ENCODE measurements at places on chromosomes 13 and 19.

DNA sequence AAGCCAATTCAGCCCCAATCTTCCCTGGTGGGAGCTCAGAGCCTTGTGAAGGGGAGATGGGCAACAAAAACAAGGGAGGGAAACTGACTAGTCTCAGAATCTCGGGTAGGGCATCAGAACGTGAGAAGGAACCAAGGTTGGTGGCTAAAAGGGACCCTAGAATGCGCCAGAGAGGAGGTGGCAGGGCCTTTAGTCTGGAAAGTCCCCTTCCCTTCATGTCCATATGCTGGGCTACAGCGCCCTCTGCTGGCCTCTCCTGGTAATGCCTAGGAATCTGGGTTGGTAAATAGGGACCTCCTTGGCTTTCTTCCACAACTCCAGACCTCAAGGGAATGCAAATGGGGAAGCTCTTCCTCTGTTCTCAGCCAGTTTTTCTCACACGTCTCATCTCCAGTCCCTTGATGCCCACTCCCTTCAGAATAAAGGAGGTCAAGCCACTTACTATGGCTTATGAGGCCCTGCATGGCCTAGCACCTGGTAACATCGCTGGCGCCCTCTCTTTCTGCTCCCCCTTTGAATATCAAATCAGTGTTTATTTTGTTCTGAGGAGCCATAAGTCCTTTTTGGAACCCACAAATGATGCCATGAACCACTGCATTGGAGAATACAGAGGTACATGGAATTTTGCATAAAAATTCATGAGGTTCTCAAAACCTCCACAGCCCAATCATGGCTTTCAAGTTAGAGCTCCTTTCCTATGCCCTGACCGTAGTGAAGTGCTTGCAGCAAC, 1.4 kb upstream of the CCDC97 start:
- peak; percentile 72 for DNase-seq

DNA sequence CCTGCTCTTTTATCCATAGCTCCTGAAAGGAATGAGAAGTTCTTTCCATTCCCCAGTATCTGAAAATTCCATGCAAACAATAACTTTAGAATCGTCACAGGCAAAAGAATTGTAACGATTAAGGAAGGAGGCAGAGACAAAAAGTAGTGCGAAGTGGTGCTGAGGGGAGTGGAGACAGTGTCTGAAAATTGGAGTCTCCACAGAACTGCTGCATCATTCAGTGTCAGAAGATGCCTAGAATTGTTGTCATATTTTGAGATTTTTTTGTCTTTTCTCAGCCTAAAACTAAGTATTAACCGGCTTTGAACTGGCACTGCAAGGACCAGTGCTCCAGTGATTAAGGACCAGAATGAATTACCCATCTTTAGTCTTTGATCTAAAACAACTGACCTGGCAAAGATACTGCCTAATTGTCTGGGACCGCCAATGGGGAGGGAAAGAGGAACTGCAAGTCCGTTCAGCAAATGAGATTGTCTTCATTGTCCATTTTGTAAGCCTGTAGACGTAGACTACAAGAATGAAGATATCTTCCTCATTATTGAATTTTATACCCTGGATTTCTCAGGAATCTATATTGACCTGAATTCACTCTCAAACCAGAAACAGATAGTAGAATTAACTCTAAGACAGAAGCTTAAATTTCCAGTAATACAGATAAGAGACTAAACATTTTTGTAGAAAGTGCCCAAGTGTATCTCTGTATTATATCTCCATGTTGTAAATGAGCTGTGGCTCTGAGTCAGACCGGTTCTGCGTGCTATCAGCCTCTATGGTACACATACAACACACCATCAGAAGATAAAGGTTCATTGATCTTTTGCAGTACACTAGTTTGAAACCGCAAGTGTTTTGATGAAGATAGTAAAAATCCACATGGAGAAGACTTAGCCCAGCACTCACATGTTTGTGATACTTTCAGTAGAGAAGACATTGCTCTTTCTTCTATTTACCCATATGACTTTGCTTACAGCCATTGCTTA, 293.2 kb downstream of the EFNB2 start:
- DNase-seq: no peak

DNA sequence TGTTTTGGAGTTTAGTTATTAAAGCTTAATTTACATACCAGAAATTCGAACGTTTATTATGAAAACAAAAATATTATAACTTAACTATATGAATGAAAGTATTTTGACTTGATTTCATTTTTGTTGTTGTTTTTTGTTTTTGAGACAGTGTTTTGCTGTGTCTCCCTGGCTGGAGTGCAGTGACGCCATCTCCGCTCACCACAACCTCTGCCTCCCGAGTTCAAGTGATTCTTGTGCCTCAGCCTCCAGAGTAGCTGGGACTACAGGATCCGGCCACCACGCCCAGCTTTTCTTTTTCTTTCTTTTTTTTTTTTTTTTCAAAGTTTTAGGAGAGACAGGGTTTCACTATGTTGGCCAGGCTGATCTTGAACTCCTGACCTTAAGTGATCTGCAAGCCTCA, 392.6 kb downstream of the PCDH17 start:
- DNase-seq: no peak

GRCh38 chr13:65093357-65093756, 2136.8 kb downstream of the PCDH9 start:
- no peak for DNase-seq

- no peak for DNase-seq
Measured at GRCh38 chr13:51688937-51689662, 104.8 kb downstream of the WDFY2 start.

DNA sequence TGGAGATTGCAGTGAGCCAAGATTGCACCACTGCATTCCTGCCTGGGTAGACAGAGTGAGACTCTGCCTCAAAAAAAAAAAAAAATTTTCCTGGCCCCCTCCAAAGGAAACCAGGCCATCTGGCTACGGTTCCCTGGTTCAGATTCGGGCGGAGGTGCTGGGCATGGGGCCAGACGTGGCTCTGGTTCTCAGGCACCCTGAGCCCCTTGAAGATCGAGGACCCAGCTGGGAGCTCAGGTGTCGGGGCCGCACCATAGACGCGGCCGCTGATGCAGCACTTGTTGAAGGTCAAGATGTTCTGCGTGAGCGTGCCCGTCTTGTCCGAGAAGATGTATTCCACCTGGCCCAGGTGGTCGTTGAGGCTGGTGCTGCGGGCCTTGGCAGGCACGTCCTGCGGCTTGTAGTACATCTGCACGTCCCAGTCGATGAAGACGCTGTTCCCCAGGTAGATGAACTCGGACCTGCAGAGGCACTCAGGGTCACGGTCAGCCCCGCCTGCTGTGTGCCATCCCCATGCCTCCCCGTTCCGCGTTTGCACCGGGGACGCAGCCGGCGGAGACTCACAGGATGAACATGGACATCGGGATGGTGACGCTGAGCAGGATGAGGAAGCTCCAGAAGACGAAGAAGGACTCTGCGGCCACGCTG, 12.3 kb downstream of the ATP8B3 start:
- DNase-seq: no peak

- DNase-seq: no peak
Measured at GRCh38 chr13:110617321-110618072, 2.2 kb downstream of the NAXD start.

DNA sequence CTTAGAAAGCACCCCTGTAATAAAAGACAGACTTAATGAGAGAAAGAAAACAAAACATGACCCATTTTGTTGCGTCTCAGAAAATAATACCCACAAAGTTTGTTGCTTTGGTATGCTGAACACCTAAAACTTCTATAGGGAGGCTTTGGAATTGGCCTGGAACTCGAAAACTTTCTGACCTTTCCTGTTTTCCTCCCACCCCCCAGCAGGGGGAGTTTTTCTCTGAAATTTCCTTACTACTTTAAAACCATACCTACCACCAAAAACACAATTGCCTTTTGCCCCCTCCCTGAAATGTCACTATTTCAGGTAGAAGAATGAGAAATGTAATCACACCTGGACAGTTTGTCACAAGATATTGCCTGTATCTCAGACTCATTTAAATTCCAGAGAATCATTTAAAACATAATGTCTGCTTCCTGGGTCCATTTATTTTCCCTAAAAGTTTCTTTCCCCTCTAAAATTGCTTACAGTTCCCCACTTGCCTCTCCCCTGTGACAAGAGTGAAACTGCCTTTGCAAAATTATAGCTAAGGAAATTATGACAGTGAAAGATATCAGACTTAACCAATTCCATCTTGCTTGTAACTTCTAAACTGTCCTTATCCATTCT, 2700.2 kb downstream of the PCDH9 start:
- DNase-seq: no peak

DNA sequence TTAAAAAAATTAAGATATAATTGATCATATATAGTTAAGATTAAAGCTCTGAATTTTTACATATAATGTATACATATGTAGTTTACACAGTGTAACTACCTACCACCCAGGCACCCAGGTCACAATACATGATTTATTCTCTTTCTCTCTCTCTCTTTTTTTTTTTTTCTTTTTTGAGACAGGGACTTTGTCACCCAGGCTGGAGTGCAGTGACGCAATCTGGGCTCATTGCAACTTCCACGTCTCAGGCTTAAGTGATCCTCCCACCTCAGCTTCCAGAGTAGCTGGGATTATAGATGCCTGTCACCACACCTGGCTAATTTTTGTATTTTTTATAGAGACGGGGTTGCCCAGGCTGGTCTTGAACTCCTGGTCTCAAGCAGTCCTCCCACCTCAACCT, 18.8 kb upstream of the CLASRP start:
- DNase-seq: no peak

- no peak for DNase-seq
Measured at GRCh38 chr13:72963762-72964161, 95.0 kb upstream of the KLF5 start.

- peak; percentile 47 for DNase-seq
Measured at GRCh38 chr19:43504426-43505185, at the start of gene PHLDB3. PHLDB3 (minus strand) TSS chr19:43504746; CDS start chr19:43504118, 628 bp downstream.

DNA sequence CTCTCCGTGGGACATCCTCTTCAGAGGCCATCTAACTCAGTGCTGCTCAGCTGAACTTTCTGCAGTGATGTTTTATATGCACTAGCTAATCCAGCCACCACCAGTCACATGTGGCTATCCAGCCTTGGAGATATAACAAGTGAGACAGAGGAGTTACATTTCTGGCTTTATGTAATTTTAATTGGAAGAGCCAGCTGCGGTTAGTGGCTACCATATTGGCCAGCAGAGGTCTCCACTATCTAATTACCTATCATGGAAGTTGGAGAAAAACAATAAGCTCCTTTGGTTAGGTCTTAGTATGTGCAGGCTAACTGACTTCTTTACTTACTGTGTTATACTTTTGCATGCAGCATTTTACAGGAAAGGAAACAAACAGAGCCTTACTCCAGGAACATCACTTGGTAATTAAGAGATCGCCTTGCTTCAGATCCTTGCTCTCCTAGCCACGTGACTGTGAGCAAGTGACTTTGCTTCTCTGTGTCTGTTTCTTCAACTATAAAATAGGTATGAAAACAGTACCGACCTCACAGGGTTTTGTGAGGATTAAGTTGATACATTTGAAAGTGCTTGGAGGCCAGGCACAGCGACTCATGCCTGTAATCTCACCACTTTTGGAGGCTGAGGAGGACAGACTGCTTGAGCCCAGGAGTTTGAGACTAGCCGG, 1.6 kb upstream of the KLK10 start:
- no peak for DNase-seq

GRCh38 chr13:50152224-50152623, 137.0 kb downstream of the KCNRG start:
- DNase-seq: no peak

DNA sequence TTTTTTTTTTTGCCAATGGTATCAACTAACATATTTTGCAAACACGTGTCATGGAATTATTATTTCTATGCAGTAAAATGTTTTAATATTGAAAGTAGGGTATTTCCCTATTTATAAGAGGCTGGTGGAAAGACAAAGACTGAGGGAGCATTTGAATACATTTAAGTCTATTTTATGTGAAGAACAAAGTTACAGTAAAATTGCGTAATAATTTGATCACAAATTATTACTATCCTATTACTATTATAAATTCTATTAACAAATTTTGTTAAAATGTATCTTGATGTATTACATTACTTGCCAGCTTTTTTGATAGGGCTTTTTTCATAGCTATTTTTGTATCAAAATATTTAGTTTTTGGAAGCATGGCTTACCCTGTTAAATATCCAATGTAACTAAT, 58.4 kb downstream of the GPC5 start:
- no peak for DNase-seq

DNA sequence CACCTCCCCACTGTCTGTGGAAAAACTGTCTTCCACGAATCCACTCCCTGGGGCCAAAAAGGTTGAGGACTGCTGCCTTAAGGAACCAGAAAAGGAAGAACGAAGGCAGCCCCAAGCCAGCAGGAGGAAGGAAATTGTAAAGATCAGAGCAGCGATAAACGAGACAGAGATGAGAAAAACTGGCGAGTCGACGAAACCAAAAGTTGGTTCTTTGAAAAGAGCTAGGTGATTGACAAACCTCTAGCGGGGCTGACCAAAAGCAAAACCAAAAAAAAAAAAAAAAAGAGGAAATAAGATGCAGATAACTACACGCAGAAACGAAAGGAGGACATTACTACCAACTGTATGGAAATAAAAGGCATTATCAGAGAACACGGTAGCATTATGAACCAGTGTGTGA, 76.9 kb downstream of the GADD45B start:
- no peak for DNase-seq

DNA sequence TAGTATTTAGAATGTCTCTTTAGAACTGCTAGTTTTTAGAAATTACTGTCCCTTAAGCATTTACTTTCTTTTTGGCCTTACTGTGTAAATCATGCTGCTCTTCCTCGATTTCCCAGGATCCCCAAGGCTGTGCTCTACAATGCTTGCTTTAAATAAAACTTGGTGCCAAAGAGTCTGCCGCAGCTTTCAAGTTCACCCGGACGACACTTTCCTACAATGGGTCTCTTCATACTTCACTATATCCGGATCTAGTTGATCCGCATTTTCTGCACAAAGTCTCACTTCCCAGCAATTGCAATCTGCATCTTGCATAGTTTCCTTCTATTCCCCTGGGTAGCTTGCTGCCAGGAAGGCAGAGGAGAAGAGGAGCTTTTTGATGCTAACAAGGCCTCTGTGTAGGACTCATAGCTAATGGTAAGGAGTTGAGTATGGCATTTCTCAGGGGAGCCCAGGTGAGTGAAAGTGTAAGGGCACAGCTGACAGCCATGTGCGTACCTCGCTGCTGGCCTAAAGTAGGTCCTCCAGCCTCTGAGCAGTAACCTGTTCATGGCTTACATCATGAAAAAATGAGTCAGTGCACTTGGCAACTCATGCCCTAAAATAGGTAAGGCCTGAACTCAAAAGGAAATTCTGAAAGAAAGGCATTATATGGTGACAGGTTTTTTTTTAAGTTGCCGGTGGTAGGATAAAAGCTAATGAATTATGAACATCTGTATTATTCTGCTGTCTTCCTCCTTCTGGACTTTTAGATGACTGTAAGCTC, 101.6 kb downstream of the ENOX1 start:
- DNase-seq: no peak

GRCh38 chr19:33492090-33492489, 29.5 kb downstream of the PEPD start:
- DNase-seq: no peak
